ENCODE measurements at places on chromosomes 7 and 10. TPM values are rescaled to one million over a fixed set of nuclear protein-coding genes. Genes with fewer than 3 reads are reported as not detected.
A peak's percentile ranks its signal among the peaks of the same experiment; 100 is the strongest.

Gene MAGI2
- 0.22 TPM for total RNA-seq

GRCh38 chr7:37901236-37901827 is 15.3 kb downstream of the SFRP4 start:
- no peak overlapping the region for H3K27ac ChIP-seq
- DNase-seq: peak; percentile 13
- no peaks in the 10 kb centered on the region for H3K36me3 ChIP-seq

GRCh38 chr10:60236869-60237524 is 152.7 kb downstream of the ANK3 start:
- no peak for DNase-seq
- H3K4me3 ChIP-seq: no peak overlapping the region
- no peaks in the 10 kb centered on the region for H3K36me3 ChIP-seq
- no peaks in the 10 kb centered on the region for H3K27me3 ChIP-seq

DNA sequence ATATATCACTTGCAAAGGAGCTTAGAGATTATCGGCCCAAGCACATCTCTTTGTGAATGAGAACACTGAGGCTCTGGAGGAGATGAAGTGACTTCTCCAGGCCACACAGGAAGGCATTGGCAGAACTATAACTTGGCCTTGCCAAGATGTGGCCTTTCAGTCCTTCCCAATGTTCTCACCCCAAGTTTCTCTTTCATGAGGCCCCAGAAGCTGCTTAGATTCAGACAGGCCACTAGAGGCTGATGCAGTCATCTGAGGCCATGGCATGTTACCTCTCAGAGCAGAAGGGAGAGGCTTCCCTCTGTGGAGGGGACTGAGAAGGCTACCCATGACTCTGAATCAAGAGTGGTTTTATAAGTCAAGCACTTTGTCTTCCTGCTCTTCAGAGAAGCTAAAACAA is 1003.7 kb downstream of the LRMDA start:
- no peaks in the 10 kb centered on the region for H3K36me3 ChIP-seq
- H3K27me3 ChIP-seq: peaks cover 9% of the 10 kb centered on the region
- no peak for DNase-seq
- no peak overlapping the region for H3K27ac ChIP-seq
- peaks cover 15% of the 10 kb centered on the region for H3K4me1 ChIP-seq
- no peak overlapping the region for H3K4me3 ChIP-seq

DNA sequence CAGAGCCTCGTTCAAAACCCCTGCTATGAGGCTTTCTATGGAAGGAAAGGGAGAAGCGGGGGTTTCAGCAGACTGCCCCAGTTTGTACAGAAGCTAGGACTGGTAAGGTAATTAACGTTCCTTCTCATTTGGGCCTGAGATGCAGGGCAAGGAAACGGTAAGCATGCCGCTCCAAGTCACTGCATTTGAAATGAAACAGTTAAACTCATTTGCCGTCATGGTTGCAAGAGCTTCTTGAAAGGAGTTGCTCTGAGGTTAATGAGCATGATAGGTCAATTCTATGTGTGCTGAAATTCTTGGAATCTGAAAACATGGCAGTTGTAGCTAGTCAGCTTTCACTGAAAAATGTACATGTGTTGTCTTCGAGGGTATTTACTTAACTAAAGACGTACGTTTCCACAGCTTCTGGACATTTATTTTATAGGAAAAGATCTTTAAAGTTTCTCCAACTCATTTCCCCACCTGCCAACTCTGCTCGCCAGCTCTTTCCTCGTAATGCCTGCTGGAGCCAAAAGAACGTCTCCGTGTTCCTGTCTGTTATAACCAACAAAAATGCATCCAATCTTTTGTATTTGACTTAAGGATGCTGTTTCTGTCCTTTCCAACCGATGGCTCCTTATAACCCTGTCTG is 73.3 kb downstream of the ADAM12 start:
- no peak overlapping the region for H3K27ac ChIP-seq
- H3K27me3 ChIP-seq: peaks cover 54% of the 10 kb centered on the region
- H3K4me1 ChIP-seq: no peaks in the 10 kb centered on the region
- H3K36me3 ChIP-seq: no peaks in the 10 kb centered on the region

DNA sequence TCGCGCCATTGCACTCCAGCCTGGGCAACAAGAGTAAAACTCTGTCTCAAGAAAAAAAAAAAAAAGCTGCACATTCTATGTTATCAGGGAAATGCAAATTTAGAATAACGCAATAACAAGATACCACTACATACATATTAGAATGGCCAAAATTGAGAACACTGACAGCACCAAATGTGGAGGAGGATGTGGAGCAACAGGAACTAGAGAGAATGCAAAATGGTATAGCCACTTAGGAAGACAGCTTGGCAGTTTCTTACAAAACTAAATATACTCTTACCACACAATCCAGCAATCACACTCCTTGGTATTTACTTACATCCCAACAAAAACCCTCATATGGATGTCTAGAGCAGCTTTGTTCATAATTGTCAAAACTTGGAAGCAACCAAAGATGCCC is 76.8 kb downstream of the ALOX5 start:
- H3K36me3 ChIP-seq: no peaks in the 10 kb centered on the region
- DNase-seq: no peak
- no peak overlapping the region for H3K27ac ChIP-seq
- no peaks in the 10 kb centered on the region for H3K27me3 ChIP-seq
- no peak overlapping the region for H3K4me3 ChIP-seq

DNA sequence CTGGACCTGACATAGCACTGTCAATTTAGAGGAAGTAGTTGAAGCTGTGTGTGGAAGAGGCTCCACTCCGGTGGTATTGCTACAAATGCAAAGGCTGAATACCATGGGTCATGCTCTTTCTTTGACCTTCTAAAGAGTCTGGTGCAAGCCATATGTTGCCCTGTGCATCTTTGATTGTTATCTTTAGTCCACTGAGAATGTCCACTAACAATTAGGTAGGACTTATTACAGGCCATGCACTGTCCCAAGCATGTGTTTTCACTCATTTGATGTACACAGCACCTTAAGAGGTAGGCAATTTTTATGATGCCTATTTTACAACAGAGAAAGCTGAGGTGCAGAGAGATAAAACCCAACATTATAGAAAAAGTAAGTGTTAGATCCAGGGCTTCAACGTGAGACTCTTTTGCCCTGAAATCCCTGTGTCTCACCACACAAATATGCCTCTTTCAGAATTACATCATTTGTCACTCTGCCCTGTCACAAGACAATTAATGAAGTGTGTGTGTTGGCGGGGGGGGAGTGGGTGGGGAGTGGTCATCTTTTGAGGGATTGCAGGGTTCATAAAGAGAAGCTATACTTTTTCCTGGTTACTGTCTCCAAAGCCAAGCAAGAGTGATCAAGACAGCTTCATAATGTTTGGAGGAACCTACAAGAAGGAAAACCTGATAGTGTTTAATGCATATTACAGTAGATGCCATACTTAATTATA is 637.6 kb upstream of the IGFBP3 start:
- H3K4me1 ChIP-seq: no peaks in the 10 kb centered on the region
- no peak for DNase-seq
- no peak overlapping the region for H3K4me3 ChIP-seq
- no peaks in the 10 kb centered on the region for H3K27me3 ChIP-seq
